A549 treated with AZD2906 at 1 μM for 4 hours (cell line): ENCODE measurements at places on chromosomes 6 and 20. TPM values are rescaled to one million over a fixed set of nuclear protein-coding genes. Genes with fewer than 3 reads are reported as not detected.

EYA4 gene
- 8.5 to 10.0 TPM (median 9.8 TPM) in 5 replicates for total RNA-seq

DYNLT2 gene
- 0.45 to 0.63 TPM (median 0.49 TPM) in 5 replicates for total RNA-seq

GPR63 gene
- 0.33 to 0.50 TPM (median 0.34 TPM) in 5 replicates for total RNA-seq

DLGAP4 gene
- total RNA-seq = 51.6 to 60.9 TPM (median 58.1 TPM) in 5 replicates

CRISP2 gene
- not detected in 5 replicates for total RNA-seq

PRDM1 gene
- 5.0 to 6.7 TPM (median 5.5 TPM) in 5 replicates for total RNA-seq

C20orf96 gene
- total RNA-seq = 10.4 to 11.1 TPM (median 10.9 TPM) in 5 replicates
